Heart right ventricle (tissue), 16 donors: ENCODE measurements at places on chromosomes 16 and 17.

GRCh38 chr16:75342308-75342811 is 90.9 kb upstream of the BCAR1 start:
- DNase-seq, result no peak

GRCh38 chr17:62700964-62701705 is 73.7 kb downstream of the MRC2 start:
- no peak for DNase-seq

GRCh38 chr17:48628649-48629410 is 2.7 kb upstream of the HOXB9 start:
- no peak for DNase-seq

DNA sequence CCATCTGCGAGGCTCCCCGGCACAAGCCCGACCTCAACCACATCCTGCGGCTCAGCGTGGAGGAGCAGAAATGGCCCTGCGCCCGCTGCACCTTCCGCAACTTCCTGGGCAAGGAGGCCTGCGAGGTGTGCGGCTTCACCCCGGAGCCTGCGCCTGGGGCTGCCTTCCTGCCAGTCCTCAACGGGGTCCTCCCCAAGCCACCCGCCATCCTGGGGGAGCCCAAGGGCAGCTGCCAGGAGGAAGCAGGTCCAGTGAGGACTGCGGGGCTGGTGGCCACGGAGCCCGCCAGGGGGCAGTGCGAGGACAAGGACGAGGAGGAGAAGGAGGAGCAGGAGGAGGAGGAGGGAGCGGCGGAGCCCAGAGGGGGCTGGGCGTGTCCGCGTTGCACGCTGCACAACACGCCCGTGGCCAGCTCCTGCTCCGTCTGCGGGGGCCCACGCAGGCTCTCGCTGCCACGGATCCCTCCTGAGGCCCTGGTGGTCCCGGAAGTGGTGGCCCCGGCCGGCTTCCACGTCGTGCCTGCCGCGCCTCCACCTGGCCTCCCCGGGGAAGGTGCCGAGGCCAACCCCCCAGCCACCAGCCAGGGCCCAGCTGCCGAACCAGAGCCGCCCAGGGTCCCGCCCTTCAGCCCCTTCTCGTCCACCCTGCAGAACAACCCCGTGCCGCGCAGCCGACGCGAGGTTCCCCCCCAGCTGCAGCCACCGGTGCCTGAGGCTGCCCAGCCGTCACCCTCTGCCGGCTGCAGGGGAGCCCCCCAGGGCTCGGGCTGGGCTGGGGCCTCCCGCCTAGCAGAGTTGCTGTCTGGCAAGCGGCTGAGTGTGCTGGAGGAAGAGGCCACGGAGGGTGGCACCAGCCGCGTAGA is 13.1 kb upstream of the PRR35 start:
- peak; percentile 54 for DNase-seq

DNA sequence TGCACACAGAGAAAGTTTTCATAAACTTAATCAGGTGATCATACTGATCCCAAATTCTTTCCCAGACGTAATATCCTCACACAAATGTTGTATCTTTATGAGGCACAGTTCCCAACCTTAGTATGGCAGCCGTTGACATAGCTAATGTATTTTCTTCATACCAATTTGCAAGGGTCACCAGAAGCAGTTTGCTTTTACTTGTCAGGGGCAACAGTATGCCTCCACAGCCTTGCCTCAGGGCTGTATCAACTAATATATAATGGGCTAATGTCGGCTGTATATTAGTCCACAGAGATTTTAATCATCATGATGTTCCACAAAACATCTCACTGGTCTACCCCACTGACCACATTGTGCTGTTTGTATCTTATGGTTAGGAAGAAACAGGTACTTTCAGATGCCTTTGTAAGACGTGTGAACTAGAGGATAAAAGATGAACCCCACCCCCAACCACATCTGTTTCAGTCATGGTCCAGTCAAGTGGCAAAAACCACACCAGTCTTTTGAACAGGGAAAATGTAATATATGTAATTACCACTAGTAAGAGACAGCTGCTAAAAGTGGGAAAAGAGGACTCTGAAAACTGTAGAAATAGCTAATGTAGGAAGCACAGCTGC is 55.2 kb downstream of the GAN start:
- DNase-seq, result no peak
